EH (cell line): ENCODE measurements at places on chromosomes 7 and 10.

DNA sequence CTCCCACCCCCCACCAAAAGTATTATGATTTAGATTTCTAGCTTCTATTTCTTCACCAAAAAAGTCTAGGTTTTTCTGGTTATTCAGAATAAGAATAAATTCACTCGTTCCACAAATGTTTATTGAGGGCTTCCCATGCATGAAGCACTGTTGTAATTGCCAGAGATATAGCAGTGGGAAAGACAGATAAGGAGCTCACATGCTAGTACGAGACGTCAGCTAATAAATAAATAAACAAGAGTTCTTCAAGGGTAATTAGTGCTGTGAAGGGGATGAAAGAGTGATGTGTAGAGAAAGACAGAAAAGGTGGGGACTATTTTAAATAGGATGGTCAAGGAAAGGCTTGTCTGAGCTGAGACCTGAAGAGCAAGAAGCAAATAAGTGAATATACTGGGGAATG lies 38.1 kb upstream of the SEPTIN7 start:
- DNase-seq, result no peak

GRCh38 chr7:132437730-132438129 lies 138.5 kb downstream of the PLXNA4 start:
- no peak for DNase-seq

DNA sequence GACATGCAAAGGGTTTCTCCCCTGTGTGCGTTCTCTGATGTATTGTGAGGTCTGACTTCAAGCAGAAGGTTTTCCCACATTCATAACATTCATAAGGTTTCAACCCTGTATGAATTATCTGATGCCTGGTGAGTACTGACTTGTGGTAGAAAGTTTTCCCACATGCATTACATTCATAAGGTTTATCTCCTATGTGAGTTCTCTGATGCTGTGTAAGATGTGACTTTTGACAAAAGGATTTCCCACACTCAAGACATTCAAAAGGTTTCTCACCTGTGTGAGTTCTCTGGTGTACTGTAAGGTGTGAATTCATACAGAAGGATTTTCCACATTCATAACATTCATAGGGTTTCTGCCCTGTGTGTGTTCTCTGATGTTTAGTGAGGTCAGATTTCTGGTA lies 45.1 kb downstream of the ZNF33B start:
- no peak for DNase-seq

GRCh38 chr10:31745612-31746376 lies 182.8 kb downstream of the ARHGAP12 start:
- DNase-seq, result peak; percentile 96

DNA sequence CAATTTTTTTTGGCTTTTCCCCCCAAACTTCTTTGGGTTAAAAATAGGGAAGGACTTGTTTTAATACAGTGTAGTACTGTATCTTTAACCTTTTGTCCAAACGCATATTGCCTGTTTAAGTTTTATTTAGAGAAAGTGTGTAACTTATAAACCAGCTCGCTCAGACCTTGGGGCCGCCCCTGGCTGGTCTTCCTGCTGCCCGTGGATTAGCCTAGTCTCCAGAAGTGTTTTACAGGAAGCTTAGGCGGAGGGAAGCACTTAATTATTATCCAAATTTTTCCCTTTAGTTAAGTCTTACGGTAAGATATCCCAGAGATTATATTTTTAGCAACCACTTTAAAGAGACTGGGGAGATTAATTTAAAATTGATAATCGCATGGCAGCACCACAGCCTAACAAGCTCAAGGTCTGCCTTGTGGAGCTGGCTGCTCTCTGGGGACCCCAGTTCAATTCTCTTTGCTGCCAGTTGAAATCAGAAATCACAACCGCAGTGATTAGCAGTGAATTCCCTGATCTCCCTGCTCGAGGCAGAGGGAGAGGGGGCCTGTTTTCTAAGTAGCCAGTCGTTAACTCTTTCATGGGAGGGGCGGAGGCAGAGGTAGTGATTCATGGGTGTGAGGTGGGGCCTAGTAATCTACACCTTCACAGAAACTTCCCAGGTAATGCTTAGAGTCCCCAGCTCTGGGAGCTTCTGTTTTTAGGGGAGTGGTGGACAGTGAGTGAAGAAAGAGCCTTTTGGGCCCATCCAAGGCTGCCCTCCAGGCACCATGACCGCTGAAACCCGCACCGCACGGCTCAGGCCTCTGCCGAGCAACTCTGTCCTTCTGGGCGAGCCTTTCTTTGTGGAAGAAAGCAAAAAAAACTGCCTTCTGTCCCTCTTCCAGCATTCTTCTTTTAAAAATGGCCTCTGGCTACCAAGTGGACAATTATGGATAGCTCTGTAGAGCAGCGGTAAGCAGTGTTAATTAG lies 548.7 kb upstream of the GALNT17 start:
- DNase-seq, result no peak

DNA sequence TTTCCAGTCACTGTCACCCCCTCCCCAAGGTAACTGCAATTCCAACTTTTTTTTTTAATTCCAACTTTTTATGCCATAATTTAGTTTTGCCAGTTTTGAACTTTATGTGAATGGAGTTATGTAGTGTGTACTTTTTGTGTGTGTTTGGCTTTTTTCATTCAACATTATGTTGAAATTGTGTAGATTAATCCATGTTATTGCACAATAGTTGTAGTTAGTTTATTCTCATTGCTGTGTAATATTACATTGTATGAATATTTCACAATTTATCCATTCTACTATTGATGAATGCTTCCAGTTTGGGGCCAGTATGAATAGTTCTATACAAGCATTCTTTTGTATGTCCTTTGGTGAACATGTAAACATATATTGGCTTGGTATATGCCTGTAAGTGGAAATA lies 32.5 kb downstream of the MXI1 start:
- no peak for DNase-seq

- peak; percentile 7 for DNase-seq
Measured at GRCh38 chr10:43120929-43121314, 17.3 kb upstream of the CSGALNACT2 start.

DNA sequence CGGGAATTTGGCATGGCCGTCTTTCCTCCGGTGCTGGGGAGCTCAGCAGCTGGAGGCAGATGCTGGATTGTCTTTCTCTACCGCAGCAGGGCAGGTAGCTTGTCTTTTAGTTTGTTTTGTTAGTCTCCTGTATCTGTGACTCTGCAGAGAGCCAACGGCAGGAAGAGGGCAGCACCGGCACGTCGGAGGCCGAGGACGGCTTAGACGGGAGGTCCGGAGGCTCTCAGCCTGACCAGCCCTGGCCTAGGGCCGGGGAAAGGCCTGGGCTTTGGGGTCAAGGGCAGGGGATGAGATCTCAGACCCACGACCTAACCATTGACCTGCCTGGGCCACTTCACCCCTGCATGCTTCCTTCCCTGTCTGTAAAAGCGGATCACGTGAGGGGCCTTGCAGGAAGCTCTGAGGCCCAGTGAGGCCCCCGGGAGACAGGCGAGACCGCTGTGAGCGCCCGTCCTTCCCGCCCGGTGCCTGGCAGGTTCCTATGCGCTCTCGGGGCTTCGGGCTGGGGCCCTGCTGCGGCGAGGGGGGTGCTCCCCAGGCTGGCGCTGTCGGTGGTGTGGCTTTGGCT lies 72.7 kb downstream of the LHPP start:
- DNase-seq, result no peak

DNA sequence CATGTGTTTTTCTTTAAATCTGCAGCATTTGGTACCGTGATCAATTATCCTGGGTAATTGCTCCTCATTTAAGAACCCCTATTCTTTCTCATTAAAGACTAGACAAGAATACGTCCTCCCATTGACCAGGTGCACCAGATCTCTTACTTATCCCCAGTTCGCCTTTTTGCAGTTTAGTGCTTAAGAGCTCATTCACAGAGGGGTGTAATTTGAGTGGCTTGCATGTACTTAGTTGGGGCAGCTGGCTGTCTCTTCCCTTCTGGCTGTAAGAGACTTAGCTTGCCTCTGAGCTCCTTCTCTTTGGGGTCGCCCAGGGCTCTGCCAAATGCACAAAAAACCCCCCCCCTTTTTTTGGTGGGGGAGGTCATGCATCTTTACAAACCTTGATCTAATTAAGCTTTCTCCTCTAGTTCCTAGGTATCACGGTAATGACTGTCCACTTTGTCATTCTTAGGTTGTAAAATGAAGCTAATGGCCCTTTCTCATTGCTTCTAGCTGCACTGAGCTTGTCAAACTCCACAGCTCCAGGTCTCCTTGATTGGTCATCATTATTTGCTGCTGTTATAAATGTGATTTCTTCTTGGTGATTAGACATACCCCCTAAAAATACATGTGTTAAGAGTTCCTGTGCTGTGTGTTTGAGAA lies 26.3 kb downstream of the GAD2 start:
- DNase-seq, result no peak

DNA sequence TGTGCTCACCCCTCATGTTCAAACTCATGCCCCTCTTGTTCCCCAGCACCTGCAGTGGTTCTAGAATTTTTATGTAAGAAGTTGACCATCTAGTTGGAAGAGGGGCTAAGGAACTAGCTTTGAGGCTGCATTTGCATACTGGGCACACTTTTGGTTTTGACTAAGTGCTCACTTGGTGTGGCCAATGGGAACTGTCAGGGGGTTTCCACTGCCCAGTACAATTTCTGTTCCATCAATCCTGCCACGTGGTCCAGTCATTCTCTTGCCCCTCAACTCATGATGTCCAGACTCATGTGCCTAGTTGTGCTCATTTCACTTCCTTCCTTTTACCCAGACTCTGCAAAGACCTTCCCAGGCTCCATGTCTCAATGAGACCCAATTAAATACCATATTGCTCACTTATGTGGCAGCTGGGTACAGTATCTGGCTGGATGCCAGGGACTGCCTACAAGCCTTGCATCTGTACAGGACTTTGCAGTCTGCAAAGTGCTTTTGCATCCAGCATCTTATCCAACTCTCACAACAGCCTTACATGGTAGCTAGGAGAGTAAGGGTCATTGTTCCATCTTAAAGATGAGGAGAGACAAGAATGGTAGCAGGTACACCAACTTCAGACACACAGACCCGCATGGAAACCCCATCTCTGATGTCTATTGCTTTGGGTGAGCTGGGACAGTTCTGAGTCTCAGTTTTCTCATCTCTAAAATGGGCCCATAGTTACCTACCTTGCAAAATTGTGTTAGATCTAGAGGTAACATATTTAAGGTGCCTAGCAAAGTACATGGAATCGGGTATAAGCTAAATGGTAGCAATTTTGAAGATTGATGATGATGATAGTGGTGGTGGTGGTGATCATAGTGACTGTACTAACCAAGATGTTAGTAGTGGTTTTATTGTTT lies 30.1 kb upstream of the KCNMA1 start:
- peak; percentile 20 for DNase-seq

GRCh38 chr7:101891936-101892640 lies 74.7 kb downstream of the CUX1 start:
- peak; percentile 72 for DNase-seq

- no peak for DNase-seq
Measured at GRCh38 chr7:5624386-5625365, 156.8 kb downstream of the RNF216 start.

- peak; percentile 89 for DNase-seq
Measured at GRCh38 chr10:30812018-30812851, 182.7 kb upstream of the LYZL2 start.

- peak; percentile 75 for DNase-seq
Measured at GRCh38 chr10:31171402-31172083, 139.9 kb upstream of the ZNF438 start.

DNA sequence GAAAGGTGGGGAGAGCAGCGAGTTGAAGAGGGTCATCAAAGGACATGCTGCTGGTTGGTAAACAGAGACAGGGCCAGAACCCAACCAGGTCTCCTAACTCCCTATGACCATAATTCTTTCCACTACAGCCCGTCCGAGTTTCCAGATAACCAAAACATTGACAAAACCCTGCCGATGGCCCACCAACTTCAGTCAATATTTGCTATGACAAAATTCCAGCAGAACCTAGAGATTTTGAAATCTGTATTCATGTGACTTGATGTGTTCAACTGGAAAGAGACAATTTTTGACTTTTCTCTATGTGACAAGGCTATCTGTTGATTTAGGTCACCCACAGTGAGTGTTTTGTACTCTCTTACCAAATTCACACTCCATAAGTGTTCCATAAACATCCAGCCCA lies 86.7 kb downstream of the NHLRC2 start:
- no peak for DNase-seq

GRCh38 chr7:29194594-29195427 lies at the start of gene CHN2:
TSS of gene CHN2 (plus strand) at chr7:29194775.
- DNase-seq, result peak; percentile 21

DNA sequence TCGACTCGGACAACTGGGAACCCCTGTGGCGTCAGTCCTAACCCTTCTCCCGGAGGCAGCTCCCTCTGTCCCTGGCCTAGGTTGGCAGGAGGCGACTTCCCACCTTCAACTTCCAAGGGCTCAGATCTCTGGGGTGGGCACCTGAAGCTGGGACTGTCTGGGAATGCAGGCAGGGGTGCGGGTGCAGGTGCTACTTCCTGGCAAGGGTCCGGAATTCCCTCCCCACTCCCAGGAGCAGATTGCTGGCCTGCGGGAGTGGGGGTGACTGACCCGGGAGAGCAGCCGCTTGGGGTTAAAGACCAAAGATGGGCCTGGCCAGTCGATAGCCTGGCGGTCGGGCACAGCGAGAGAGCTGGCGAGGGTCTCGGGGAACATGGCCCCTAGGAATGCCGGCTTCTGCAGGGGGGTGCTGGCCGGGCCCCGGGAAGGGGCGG lies 387 bp downstream of the EPHA1 start:
- DNase-seq, result no peak

- peak; percentile 88 for DNase-seq
Measured at GRCh38 chr7:151232917-151233701, 826 bp downstream of the CHPF2 start.

DNA sequence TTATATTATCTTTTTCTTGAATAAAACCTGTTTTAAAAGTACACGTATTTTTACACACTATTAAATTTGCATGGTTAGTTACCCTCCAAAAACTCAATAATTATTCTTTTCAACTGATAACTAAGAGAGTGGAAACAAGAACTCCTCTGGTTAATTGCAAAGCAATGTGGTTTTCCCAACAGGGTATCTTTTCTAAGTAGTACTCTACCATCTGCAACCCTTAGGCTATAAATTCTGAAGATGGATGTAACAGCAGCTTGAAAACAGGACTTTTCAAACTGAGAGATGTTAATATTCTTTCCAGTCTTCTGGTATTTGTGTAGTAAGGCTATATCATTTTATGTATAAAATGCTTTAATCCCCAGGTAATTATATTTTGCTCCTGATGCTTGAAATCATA lies 916.1 kb upstream of the POT1 start:
- no peak for DNase-seq

- no peak for DNase-seq
Measured at GRCh38 chr7:77248154-77248553, 48.5 kb upstream of the FGL2 start.

GRCh38 chr7:36784991-36785940 lies 61.0 kb upstream of the AOAH start:
- no peak for DNase-seq
